Bronchial epithelial cell (primary cell): ENCODE measurements at places on chromosomes 5 and 9. TPM values are rescaled to one million over a fixed set of nuclear protein-coding genes. Genes with fewer than 3 reads are reported as not detected.

The EDIL3 gene
- total RNA-seq = 0.26 and 1.1 TPM in 2 replicates

The PCDHGA2 gene
- under 0.01 and 0.26 TPM in 2 replicates for total RNA-seq

The INPP5E gene
- total RNA-seq = 2.4 and 3.1 TPM in 2 replicates

The OTULINL gene
- total RNA-seq = 0.77 and 0.79 TPM in 2 replicates

The CBY3 gene
- total RNA-seq = not detected in 2 replicates

The SLC30A5 gene
- 55.3 and 56.2 TPM in 2 replicates for total RNA-seq
